NCI-H146 (cell line): ENCODE measurements at places on chromosomes 6 and 20.

GRCh38 chr6:7006515-7007191, 101.1 kb upstream of the RREB1 start:
- no peak for DNase-seq

DNA sequence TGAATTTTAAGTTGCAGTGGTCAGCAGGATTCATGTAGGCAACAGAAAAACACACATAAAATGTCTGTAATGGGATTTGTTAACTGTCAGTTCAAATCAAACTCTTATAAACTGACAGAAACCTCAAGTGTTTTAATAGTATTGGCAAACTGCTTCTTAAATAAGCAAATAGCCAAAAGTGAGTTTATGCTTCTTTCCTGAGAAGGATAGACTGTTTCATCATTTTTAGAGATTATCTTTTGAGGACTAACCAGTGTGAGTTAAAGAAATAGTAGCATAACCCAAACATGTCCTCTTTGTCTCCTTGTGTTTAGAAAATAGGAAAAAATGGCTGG, 68.0 kb downstream of the AIG1 start:
- no peak for DNase-seq

- no peak for DNase-seq
Measured at GRCh38 chr6:73752943-73753342, 56.9 kb downstream of the CD109 start.

- no peak for DNase-seq
Measured at GRCh38 chr20:37627060-37627766, 66.6 kb upstream of the CTNNBL1 start.

DNA sequence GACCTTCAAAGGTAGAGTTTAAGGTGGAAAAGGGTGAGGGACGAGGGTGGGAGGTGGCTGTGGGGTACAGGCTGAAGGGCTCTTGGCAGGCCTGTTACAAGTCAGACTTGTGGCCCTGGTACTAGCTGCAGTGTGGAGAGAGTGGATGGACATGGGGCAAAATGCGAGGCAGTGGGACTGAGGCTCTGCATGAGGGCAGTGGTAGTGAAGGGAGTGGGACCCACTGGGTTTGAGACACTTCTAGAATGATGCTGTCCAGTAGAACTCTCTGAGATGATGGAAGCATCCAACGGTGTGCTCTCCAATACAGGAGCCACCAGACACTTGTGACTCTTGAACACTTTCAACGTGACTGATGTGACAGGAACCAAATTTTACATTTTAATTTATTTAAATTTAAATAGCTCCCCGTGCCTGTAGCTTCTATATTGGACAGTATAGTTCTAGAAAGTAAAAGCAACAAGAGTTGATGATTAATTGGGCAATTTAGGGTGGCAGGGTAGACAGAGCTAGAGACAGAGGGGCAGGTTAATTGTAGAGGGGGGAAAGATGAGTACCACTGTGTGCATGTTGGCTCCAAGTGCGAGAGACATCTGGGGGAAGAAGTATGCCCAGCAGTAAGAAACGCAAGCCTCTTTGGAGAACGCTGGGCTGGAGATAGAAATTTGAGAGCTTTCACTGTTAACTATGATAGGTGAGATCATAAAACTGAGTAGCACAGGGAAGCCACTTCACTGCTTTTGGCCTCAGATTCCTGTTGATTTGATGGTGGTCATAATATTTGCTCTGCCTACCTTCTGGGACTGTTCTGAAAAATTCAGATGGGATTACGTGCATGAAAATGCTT, 77.5 kb downstream of the TXNDC5 start:
- DNase-seq: no peak

DNA sequence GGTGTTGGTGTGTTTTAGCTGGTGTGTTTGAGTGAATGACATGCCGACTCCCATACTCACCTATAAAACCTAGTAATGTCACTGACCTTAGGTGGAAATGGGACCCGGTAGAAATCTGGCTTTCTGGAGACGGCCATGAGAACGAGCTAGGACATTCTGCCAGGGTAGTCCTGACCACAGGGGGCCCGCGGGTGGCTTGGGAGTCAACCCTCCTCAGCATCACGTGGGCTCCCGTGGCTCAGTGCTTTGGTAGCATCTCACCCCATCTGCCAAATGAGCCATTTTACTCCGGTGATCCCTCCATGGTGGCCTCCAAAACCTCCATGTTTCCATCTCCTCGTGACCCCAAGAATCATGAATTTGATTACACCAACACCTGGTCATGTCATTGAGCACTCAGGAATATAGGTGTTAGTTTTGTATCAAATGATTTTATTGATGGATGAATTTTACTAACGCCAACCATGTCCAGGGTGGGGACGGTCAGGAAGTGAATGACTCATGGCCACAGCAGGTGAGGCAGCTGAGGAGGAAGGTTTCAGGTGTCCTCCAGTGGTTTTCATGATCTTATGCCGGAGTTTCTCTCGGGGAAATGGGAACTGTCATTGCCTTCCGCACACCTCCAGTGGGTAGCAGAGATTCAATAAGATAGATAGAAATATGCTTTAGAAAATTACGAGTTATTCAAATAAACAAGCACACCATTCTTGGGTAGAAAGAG, 195.0 kb downstream of the SYNDIG1 start:
- DNase-seq: no peak

GRCh38 chr20:23517719-23518118, 26.8 kb downstream of the CST8 start:
- no peak for DNase-seq

- no peak for DNase-seq
Measured at GRCh38 chr6:111597291-111598086, 8.2 kb downstream of the TRAF3IP2 start.

- DNase-seq: no peak
Measured at GRCh38 chr20:61964675-61965605, 100.7 kb downstream of the TAF4 start.

DNA sequence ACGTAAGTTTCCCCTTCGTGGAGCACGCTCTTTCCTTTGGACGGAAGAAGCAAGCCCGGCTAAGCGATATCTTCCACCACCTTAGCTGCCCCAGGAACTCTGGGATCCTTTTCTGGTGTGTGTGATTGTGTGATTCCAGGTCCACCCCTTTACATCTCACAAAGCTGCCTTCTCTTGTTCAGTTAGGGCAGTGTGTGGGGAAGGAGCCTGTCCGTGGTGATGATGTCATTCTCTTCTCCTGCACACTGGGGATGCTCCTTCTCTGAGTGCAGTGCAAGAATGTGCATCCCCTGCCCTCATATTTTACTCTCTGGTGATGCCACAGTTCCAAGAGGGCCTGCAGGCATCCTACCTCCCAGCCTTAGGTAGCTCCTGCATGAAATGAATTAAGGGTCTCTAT, 30.3 kb downstream of the BNIP5 start:
- DNase-seq: no peak

DNA sequence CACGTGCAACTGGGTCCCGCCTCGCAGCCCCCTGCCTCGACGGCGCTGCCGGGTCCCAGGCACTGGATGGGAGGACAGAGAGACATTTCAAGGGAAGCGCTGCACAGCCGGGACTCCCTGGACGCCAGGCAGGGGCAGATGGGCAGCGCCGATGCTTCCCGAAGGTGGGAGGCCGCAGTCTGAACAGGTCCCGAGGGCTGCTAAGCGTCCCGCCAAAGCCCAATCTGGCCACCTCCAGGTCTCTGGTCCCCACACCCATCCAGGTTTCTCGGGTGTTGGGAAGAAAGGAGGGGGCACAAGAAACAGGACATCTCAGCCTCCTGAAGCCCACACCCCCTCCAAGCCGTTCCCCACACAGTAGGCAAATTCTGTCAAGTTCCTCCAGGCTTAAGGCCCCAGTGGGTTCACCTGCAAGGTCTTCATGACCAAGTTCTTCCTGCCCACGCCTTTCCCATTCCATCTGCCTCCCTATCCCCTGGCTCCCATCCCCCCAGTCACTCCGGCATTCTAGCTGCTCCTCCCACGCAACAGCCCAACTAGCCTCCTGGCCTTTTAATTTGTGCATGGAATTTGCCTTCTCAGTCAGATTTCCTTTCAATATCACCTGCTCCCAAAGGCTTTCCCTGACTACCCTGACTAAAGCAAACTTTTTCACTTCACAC, 5.4 kb upstream of the CPXM1 start:
- DNase-seq: no peak

GRCh38 chr6:48844696-48845095, 618.4 kb downstream of the MMUT start:
- no peak for DNase-seq

GRCh38 chr20:38957235-38957876, 4.8 kb upstream of the DHX35 start:
- no peak for DNase-seq

- no peak for DNase-seq
Measured at GRCh38 chr20:40279390-40279789, 409.6 kb downstream of the MAFB start.

DNA sequence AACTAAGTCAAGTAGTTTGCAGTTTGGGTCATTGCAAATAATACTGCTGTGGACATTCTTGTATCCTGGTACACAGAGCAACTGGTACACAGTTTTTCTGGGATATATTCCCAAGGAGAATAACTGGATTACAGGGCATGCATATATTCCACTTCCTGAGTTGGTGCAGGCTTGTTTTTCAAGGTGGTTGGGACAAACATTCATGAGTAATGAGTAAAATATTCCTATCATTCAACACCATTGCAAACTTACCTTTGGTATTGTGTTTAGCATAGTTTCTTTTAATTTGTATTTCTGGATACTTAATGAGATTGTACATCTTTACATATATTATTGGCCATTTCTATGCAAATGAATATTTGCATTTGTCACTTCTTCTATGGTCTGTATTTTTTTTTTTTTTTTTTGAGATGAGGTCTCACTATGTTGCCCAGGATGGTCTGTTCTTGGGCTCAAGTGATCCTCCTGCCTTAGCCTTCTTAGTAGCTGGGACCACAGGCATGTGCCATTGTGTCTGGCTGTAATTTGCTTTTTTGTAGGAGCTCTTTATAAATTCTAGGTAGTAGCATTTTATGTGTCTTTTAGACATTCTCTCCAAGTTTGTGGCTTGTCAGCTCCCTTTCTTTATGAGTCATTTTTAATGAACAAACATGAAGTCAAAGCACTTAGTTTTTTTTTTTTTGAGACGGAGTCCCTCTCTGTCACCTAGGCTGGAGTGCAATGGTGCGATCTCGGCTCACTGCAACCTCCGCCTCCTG, 158.7 kb downstream of the SOX4 start:
- no peak for DNase-seq

- DNase-seq: peak; percentile 87
Measured at GRCh38 chr20:60138256-60139220, 180.3 kb downstream of the CDH26 start.

- no peak for DNase-seq
Measured at GRCh38 chr6:92827104-92827503, 592.3 kb downstream of the EPHA7 start.

DNA sequence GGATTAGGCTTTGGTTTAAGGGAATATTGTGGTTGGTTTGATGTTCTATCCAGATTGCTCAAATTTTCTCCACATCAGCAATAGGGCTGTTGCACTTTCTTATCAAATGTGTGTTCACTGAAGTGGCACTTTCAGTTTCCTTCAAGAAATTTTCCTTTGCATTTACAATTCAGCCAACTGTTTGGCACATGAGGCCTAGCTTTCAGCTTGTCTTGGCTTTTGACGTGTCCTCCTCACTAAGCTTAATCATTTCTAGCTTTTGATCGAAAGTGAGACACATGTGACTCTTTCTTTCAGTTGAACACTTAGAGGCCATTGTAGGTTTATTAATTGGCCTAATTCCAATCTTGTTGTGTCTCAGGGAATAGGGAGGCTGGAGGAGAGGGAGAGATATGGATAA, 104.8 kb downstream of the FLRT3 start:
- DNase-seq: no peak

GRCh38 chr6:15888798-15889772, 226.3 kb upstream of the DTNBP1 start:
- DNase-seq: no peak

DNA sequence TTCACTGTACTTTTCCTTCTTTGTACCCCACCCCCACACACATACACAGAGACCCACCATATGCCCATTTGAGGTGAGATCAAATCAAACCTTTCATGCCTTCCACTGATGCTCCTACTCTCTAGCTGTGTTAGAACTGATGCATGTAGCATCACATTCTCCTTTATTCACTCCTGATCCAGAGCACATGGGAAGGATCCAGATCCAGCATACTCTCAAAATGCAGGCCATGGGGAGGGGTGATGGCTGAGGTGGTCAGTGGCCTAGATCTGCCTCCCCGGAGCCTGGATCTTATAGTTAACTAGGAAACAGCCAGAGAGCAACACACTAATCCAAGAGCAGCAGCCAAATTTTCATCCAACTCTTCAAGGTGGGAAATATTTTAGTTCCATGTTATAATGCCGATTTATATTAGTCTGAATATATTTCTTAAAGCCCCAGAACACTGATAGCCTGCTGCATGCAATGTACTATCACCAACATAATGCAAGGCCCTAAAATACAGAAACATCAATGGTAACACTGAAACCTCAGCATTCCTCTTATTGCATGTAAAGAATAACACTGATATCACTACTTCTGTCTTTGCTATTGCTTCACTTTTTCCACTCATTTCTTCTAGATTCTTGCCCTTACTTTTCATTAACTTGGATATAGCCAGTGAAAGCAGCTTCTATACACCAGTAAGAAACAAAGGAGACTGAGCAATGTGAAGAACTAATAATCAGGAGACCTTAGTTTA, 126.8 kb upstream of the BEND6 start:
- no peak for DNase-seq

DNA sequence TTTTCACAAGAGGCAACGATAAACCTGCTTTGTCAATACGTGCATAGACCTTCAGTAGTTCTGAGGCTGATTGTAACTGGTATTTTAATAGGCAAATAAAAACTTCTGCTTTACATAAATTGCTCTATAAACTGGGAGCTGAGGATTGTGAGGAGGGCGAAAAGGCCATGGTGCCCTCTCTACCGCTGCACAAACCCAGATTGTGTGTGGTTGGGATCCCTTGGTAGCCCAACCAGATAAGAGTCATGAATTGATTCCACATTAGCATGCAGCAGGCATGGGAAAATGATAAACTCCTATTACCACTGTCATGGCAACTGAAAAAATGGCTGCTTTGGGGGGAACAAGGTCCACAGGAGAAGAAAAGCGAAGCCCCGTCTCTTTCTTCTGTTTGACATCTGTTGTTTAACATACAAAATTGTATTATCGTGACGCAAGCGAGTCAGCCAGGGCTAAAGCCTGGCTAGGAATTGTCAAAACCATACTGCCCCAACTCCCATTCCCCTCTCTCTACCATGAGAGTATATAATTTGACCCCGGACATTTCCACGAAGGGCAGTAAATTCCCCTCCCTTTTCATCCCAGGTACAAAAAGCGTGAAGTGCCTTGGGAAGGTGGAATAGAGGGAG, 157.8 kb upstream of the SALL4 start:
- DNase-seq: peak; percentile 48

DNA sequence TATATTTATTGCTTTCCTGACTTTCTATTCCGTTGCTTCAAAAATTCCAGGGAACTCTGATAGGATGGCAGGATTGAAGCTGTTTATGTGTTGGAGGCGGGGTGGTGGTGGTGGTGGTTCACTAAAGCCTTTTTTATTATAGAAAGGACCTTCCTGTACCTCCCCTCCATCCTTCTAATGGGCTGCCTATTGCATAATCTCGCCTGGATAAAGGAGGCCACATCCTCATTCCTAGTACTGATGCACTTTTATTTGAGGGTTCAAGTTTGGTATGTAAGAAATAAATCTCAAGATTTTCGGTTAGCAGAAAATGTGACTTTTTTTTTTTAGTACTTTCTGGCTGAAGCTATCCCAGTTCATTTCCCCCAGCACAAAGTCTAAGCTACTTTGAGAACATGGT, 18.7 kb upstream of the CTAGE9 start:
- no peak for DNase-seq

GRCh38 chr20:931401-931800, 15.3 kb upstream of the ANGPT4 start:
- DNase-seq: no peak
